Activated CD8-positive, alpha-beta memory T cell treated with anti-CD3 and anti-CD28 coated beads, Interleukin-2, amount 50 U/mL, for 48 hours (primary cell): ENCODE measurements at places on chromosomes 1 and 21.

DNA sequence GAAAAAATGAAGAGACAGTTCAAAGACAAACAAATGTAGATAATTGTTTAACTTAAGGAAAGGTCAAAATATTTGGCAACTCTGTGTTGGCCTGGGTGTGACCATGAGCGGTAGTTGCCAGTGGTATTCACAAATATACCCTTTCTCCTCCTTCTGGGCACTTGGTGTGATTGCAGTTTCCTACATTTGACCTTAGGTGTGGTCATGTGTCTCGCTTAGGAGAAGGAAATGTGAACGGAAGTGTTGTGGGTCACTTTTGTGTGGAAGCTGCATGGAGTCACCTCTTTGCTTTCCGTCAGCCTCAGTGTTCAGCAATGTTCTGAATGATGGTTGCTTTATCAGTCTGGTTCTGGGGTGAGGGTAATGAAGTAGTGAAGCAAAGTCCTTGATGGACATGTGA, 3.4 kb upstream of the PCSK9 start:
- DNase-seq: no peak

DNA sequence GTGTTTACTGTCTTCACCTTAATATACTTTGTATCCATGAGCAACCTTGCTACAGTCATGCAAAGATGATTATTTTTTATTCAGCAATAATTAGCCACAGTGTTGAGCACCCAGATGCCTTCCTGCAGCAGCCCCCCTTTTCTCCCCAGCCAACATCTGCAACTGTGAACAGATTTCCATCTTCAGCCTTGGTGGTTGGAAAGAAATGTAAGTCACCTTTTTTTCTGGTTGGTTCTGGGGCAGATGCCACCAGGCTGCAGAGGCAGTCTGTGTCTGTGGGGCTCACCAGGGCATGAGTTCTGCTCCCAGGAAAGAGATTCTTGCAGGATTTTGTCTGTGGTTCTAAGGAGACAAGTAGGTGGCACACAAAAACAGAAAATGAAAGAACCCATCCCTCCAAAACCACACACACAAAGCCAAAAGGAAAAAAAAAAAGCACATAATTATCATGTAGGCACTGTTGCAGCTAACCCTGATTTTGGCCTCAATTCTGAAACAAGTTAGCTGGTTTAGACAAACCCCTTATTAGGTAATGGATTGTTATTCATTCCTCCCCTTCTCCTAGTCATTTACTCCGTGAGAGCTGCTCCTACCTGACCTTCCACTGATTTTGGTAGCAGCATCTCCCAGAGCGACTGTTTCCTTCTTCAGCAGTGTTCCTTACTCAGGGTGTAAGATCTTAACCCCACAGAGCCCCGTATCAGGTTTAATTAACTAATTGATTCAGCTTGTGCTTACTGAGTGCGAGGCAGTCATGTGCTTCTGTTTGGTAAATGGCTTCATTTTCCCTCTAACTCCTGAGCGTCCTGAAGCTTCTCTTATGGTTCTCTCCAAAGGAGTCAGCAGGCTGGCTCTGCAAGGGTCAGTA, 36.5 kb downstream of the GALNT2 start:
- DNase-seq: no peak

DNA sequence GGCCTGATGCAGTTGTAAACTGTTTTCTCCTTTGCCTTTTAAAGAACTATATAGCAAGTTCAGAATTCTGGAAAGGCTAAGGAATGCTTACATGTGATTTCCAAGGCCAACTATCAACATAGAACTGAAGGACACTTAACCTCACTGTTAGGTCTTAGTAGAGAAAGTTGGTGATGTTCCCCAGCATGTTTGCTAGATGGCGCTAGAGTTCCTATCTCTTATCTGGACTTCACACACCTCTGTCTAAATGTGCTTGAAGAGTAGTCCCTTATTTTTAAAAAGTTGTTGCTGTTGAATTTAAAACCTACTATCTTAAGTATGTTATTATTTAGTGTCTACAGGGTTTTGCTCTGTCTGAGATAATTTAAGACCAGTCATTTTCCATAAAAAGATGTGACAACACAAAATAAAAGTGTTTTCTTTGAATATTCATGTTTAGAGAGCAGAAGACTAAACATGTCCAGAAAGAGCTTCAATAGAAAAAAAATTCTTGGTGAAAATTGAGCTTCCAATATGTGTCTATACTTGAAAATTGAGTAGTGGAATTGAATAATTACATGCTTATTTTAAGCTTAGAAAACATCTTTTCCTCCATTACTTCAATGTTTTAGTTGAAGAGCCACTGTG, 237.3 kb downstream of the S1PR1 start:
- no peak for DNase-seq

DNA sequence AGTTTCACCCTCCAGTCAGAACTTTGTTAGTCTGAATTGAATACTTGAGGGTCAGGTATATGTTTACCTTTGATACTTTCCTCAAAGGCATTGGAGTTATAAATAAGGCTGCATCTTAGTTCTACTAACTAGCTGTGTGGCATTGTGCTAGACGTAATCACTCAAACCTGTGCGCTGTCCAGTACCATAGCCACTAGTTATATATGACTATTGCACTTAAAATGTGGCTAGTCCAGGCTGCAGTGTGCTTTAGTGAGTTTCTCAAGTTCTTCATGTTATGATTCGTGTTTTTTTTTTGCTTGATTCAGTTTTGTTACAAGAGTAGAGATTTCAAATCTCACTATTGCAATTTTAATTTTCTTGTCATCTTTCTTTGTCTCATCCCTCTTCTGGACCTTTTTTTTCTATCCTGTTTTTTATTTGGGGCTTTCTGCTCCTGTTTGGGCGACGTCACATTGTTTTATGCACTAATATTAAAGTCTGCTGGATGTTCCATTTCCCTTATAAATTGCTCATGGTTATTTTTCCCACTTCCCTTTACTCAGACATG, 5.7 kb downstream of the MAN1A2 start:
- no peak for DNase-seq

DNA sequence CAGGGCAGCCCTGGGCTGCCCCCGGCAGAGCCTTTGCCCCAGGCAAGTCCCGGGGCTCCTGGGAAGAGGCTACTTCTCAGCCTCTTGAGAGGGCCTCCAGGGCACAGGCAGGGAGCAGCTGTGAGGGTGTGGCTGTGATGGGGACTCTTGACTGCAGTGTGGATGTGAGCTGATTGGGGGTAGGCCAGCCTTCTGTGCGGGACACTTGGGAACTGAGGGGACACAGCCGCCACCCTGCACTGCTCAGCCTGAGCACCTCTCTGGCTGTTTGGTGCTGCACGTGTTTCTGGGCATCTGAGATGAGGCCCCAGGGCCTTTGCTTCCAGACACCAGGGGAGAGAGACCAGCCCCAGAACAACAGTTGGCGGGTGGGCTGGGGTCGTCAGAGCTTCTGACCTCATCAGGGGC, 62.1 kb downstream of the SKI start:
- peak; percentile 74 for DNase-seq

DNA sequence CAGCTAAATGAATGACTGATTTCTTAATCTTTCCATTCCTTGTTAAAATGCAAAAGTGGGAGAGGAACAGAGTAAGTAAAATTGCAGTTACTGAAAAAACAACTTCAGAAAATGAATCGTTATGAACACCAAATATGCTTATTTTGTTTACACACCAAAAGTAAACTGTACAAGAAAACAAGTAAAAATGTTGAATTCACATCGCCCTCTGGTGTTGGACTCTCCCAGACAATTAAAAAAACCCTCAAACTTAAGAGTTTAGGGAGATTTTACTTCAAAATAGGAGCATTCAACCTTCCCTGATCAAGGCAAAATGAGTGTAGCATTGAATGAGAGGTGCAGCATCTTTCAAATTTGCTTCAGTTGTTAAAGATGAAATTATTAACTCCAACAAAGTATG, 19.4 kb upstream of the ESRRG start:
- DNase-seq: no peak

GRCh38 chr21:42702720-42703119, 49.3 kb downstream of the PDE9A start:
- DNase-seq: no peak

DNA sequence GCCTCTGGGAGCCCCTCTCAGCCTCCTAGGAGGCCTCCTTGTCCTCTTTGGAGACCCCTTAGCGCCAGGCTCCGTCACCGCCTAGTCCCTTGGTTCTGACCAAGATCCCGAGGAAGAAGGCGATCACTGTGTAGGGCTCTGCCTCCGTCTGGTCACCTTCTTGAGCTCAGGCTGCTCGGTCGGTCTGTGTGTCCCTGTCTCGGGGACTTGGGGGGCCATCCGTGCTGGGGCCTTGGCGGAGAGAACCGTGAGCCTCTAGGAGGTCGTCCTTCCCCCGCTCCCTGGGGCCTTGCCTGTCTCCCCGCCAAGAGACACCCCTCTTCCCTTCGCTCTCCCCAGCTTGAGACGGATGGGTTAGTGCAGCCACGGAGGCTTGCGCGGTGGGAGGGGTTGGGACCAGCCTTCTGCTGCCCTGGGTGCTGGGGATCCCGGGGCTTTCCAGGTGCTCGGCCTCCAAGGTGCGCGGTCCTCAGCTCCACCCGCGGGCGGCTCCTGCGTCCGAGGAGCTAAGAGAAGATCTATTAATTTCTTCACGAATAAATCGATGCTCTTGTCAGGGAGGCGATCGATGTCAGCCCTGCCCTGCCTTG, 701 bp upstream of the INSRR start:
- DNase-seq: no peak

- DNase-seq: no peak
Observed at GRCh38 chr21:39149882-39150281, 33.4 kb downstream of the PSMG1 start.

DNA sequence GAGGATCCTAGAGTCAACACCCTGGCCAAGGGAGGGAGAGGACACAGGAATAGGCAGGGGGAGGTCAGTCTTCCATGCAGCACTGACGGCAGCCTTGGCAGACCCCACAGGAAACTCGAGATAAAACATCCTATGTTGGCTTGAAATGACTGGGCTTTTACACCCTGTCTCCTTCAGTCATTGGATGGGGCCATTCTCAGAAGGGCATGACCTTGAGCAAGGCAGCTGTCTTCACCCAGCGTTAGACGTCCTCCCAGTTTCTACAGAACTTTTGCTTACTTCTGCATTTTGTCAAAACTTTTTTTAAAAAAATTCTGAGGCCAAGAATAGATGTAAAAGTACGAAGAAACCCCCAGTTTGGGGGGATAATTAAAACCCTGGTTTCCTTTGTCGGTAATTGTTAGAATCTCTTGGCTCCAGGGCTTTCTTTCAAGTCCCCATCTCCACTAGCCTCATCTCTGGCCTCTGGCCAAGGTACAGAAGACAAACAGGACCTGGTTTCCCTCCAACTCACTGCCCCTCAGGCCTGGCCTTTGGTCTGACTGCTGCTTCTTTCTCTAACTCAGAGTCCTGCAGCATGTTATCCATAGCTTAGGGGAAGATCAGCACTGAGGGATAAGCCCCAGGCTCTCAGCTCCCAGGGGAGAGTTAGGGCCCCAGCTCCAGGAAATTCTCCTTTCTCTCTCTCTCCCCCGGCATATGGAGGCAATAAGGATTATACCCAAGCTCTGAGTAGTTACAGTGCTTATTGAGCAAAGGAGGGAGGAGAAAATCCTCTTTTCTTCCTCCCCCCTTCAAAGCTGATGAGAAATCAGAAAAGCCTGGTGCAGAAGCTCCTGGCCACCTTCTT, 51.6 kb upstream of the KCND3 start:
- DNase-seq: no peak

DNA sequence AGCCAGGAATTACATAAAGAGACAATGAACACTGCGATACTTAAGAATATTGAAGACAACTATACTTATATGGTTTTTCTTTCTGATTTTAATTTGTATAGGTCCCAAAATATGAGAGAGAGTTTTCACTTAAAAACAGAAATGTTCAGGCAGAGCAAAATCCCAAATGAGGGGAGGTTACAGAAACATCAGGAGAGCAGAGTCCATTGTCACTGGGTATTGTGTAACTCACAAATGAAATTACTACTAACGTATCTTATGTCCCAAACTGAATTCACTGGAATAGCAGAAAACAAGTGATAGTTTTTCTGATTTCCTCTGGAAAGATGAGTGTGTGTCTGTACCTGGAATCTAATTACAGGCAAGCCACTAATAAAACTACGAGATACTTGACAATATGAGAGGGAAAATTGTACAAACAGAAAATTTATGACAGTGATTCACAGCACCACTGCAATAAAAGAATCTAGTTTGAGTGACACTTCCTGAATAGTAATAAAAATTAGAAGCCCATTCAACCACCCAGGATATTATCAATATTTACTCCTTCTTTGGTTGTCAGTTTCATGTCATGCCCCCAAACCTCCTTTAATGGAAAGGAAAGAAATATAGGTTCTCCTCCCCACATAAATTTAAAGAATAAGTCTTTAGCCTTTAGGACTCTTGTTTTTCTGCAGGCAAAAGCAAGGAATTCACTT, 522.6 kb downstream of the ADGRL2 start:
- DNase-seq: no peak

GRCh38 chr1:43284546-43285110, 753 bp downstream of the C1orf210 start:
- DNase-seq: no peak

DNA sequence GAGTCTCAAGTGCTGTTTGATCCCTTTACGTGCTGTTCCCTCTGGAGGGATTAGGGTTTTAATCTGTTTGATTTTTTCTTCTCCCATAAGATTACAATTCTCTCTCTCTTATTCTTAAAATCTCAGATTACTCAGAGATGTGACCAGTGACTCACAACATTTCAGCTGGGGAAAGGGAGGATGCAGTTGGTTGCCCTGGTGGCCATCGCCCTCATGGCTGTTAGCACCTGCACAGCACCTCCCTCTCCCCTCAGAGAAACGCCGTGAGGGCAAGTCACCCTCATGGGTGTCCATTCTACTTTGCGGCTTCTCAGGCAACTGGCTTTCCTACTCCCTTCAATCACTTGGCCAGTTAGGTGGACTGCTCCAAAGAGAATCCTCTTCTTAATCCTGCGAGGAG, 42.4 kb upstream of the KCNA3 start:
- DNase-seq: no peak

DNA sequence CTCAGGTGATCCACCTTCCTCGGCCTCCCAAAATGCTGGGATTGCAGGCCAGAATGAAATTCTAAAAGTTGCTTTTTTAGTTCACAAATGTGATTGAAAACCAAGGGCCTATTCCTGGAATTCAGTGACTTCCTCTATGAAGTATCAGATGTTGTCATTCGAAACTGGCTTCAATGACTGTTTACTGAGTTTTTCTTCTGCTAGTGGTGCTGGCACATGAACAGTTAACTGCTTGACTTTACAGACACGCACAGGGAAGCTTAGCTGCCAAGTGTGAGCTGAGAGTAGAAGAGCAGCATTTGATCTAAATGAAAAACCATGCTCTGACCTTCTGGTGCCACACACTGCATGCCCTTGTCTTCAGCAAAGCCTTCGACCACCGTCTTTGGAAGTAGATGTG, 32.8 kb upstream of the AJAP1 start:
- no peak for DNase-seq

- DNase-seq: no peak
Observed at GRCh38 chr1:35631396-35631795, 9.9 kb downstream of the PSMB2 start.

GRCh38 chr1:193013707-193014106, 45.5 kb downstream of the UCHL5 start:
- no peak for DNase-seq

GRCh38 chr1:205922806-205923205, 20.4 kb downstream of the SLC26A9 start:
- no peak for DNase-seq
